A549 (cell line): ENCODE measurements at places on chromosomes 4 and X. TPM values are rescaled to one million over a fixed set of nuclear protein-coding genes. Genes with fewer than 3 reads are reported as not detected.
A peak's percentile ranks its signal among the peaks of the same experiment; 100 is the strongest.

GRCh38 chr4:5206016-5206790 is 154.9 kb downstream of the STK32B start:
- DNase-seq: no peak

DNA sequence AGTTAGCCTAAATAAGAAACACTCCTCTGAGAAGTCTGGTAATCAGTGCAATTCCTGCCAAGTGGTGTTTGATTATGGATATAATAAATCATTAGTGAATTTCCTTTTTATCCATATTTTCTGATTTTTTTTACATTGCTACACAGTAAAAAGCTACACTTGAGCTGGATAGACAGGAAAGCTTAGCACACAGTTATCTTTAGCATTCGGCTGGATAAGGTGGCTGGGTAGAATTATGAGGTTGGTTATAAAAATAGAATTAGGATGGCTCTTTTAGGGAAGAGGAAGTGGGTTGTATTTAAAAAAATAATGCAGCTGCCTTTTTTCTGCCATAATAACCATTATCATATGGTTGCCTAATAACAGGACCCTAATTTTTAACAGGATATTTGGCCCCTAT is 460.6 kb downstream of the NAF1 start:
- no peak for DNase-seq

DNA sequence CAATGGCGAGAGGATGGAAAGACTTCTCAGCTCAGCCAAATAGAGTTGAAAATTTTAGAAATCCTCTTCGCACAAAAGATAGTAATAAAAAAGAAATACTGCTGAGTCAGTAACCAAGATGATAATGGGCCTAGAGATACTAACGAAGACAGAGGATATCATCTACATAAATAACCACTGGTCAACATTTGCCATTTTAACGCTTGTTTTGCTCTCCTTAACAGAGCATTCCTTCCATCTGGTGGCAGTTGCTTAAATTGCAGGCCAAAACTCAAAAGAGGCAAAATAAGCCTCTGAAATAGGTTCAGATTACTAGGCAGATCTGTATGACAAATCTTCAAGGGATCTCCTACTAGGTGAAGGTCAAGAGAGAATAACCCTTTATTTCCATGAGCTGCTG is 51.7 kb upstream of the MCF2 start:
- peak; percentile 1 for DNase-seq

DNA sequence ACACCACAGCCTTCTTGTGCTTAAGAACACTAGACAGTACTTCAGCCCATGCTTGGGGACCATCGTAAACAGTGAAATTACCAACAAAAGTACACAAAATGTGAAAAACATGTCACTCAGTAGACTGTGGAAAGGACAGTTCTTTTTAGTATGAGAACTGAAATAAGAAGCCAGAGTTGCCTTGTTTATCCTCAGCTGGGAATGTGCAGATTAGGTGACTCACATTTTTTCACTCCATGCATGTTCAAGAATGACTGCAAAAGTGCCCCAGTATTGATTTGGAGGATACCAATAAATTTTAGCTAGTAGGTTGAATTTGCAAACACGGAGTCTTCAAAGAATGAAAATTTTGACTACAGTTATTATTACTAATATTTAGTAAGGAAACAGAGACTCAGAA is 23.1 kb upstream of the BMP3 start:
- DNase-seq: no peak

DNA sequence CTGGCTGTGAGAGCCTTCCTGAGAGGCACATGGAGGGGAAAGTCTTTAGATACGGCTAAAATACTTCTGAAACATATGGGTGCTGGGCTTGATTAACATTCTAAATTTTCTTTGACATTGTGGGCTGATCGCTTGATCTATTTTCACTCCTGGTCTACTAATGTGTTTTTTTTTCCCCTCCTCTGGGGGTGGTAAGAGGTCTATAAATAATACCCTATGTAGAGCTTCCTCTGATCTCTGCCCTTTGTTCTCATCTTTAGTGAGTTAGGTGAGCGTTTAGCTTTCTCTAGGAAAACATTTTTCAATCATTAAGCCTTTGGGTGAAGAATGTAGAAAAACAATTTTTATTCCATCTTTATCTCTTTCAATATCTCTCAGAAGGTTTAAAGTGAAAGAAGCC is 9.8 kb downstream of the SLC4A4 start:
- DNase-seq: no peak

DNA sequence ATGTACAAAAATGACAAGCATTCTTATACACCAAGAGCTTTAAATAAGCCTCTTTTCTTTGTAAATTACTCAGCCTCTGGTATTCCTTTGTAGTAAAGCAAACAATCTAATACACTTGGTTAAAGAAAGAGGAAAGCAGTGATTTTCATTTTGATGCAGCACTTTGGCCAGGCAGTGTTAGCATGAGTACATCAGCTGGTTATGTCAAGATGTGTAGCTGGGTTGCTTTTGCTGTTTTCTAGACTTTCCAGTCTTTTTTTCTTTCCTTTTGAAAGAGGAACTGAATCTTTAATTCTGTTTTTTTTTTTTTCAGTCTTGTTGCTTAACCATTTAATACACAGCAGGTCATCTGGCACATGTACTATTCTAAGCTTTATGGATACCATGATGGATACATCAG is 167.1 kb upstream of the AADAT start:
- no peak for DNase-seq

GRCh38 chr4:43496602-43497001 is 604.1 kb downstream of the GRXCR1 start:
- DNase-seq: no peak

- no peak for DNase-seq
These were observed 61.4 kb downstream of the PHEX start for GRCh38 chrX:22093550-22093949.

GRCh38 chr4:174429701-174430410 is 92.4 kb downstream of the HPGD start:
- DNase-seq: no peak

- no peak for DNase-seq
These were observed 71.7 kb downstream of the FBXW7 start for GRCh38 chr4:152464030-152464823.

- no peak for DNase-seq
These were observed 13.7 kb downstream of the OCRL start for GRCh38 chrX:129553619-129554288.

DNA sequence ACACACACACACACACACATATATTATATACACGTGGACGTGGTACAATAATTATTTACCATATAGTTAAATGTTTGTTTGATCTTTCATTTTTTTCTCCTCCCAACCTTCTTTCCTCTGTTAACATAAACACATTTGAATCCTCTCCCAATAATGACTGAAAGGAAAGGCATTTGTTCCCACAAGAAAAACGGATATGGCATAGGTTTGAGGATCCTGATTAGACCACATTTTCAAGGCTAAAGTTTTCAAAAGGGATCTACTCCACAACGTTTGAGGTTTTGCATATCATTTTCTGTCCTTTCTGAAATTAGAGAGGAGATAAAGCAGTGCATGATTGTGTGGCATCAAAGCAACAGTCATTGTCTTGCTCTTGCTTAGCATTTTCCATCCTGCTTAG is 1883.4 kb downstream of the STIM2 start:
- DNase-seq: no peak

GRCh38 chr4:75547647-75548387 is 8.0 kb upstream of the ODAPH start:
- peak; percentile 24 for DNase-seq

- DNase-seq: no peak
These were observed 938.1 kb upstream of the GRIA3 start for GRCh38 chrX:122245943-122246342.

GRCh38 chr4:150784305-150784704 is 202.4 kb downstream of the MAB21L2 start:
- no peak for DNase-seq

GRCh38 chrX:108437349-108438109 is 693 bp downstream of the COL4A6 start:
- no peak for DNase-seq

DNA sequence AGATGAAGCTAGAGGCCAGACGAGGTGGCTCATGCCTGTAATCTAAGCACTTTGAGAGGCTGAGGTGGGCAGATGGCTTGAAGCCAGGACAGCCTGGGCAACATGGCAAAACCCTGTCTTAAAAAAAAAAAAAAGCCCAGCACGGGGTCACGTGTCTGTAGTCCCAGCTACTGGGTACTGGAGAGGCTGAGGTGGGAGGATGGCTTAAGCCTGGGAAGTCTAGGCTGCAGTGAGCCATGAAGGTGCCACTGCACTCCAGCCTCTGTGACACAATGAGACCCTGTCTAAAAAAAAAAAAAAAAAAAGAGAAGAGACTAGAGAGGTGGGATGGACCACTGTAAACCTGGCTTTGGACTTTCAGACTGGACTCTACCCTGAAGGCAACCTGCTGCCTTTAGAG is 10.7 kb upstream of the LRBA start:
- DNase-seq: no peak

DNA sequence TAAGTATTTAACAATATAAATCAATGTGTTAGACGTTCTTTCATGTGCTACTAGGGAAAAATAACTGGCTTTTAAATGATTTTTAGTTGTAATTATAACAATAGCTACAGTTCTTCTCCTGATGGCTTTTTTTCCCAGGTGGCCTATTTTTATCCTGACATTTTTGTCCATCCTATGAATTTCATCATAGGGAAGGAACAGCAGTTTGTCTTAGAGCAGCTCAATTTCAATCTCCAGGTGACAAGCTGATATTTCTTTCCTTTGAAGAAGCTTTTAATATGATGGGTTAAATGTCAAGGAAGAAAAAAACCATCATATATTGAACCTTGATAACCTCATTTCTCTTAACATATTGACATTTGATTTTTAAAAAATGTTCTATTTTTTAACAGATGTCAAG is 163.0 kb upstream of the AGA start:
- DNase-seq: no peak

GRCh38 chr4:15521442-15522039 is 51.9 kb downstream of the CC2D2A start:
- no peak for DNase-seq

DNA sequence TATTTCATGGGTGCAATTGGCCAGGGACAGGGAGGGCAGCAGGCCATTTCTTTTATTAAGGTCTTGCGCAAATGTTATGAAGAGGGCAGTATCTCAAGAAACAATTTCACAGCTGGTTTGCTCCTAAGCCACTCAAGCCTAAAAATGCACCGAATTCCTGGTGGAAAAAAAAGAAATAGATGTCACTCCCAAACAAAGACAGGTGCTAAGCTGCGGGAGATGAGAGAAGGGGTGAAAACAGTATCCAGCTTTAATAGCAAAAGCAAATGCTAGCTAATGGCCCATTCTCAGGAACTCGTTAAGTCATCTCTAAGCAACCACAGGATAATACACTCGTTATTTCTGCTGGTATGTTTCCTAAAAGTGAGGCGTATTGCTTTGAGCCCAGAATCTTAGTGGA is 116.4 kb downstream of the ARX start:
- no peak for DNase-seq

DNA sequence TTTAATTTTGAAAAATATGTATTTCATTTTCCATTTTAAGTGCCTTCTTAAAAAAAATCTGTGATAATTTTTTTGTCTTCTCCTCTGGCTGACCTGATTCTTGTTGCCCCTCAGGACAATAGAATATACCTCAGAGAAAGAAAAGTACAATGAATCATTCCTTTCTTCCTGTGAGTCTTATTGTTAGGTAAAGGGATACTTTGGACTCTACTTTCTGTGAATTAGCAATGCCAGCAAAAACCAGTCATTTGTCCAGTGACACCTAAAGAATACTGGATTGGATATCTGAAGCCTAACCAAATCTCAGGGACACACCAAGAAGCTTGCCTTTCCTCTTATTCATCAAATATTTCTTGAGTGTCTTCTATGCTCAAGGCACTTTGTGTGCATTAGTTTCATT is 102.1 kb downstream of the AREG start:
- no peak for DNase-seq

- DNase-seq: no peak
These were observed 825 bp downstream of the DYNLT3 start for GRCh38 chrX:37846558-37846933.

The RIBC1 gene
- polyA plus RNA-seq: 0.96 to 1.5 TPM (median 1.1 TPM) in 3 replicates

The ZNF157 gene
- 0.05 to 0.08 TPM (median 0.05 TPM) in 3 replicates for polyA plus RNA-seq

The FOXR2 gene
- polyA plus RNA-seq: not detected in 3 replicates

The VSIG4 gene
- not detected in 3 replicates for polyA plus RNA-seq

The MFAP3L gene
- 5.1 to 7.5 TPM (median 6.9 TPM) in 3 replicates for polyA plus RNA-seq

The SLC10A4 gene
- polyA plus RNA-seq: 4.3 to 5.6 TPM (median 5.0 TPM) in 3 replicates

The REELD1 gene
- polyA plus RNA-seq: not detected in 3 replicates

The YIPF7 gene
- polyA plus RNA-seq: not detected in 3 replicates

The SRPX gene
- polyA plus RNA-seq: 2.7 to 4.4 TPM (median 3.8 TPM) in 3 replicates

The PHOX2B gene
- polyA plus RNA-seq: not detected in 3 replicates

The GABRA4 gene
- polyA plus RNA-seq: not detected in 3 replicates

The ODAM gene
- polyA plus RNA-seq: not detected in 3 replicates

The S100G gene
- polyA plus RNA-seq: not detected in 3 replicates

The GAGE12J gene
- not detected in 3 replicates for polyA plus RNA-seq

The DHX15 gene
- 153 to 154 TPM (median 154 TPM) in 3 replicates for polyA plus RNA-seq

The ARR3 gene
- not detected in 3 replicates for polyA plus RNA-seq

The SPP1 gene
- polyA plus RNA-seq: 176 to 226 TPM (median 198 TPM) in 3 replicates
